Suppressor macrophage (primary cell): ENCODE measurements at places on chromosomes 12 and 14.

GRCh38 chr14:41498959-41499358, 107.7 kb upstream of the LRFN5 start:
- DNase-seq = no peak

- peak; percentile 12 for DNase-seq
Measured at GRCh38 chr12:11412731-11413130, 17.4 kb upstream of the PRB2 start.

- DNase-seq = no peak
Measured at GRCh38 chr12:123101526-123101925, 49.4 kb downstream of the PITPNM2 start.

DNA sequence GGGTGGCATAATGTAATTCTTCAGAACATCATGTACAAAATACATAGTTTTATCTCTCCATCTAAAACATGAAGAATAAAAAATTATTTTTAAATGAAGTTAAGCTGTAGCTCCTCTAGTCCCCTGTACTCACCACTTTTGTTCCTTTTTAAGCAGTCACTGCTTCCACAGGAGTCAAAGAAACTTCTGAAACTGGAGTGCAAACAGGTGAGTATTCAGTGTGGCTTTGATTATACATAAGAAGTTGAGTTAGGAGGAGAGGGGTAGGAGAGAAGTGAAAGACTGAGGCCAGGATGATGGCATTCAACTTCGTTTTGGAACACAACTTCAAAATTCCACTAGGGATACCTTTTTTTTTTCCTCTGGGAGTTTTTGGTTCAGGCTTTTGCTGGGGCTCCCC, 131.4 kb upstream of the CNTN1 start:
- no peak for DNase-seq

DNA sequence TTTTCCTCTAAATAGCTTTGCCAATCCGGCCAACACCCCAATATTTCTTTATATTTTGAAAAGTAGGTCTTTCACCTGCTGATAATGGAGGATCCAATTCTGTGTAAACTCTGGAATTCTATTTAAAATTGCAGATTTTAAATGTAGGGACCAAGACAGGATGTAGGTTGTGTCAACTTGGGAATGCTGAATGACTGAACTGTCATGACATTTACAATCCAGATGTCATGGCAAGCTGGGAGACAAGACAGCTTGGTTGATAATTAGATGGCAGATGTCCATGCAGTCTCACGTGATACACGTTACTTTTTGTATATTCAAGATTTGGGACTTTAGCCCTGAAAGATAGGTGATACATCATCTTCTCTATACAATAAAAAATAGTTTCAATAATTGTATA, 477.2 kb downstream of the DIO2 start:
- no peak for DNase-seq

GRCh38 chr14:21313512-21313911, 33.6 kb downstream of the RPGRIP1 start:
- DNase-seq = no peak

- DNase-seq = no peak
Measured at GRCh38 chr12:79559591-79559990, 131.2 kb downstream of the PAWR start.

DNA sequence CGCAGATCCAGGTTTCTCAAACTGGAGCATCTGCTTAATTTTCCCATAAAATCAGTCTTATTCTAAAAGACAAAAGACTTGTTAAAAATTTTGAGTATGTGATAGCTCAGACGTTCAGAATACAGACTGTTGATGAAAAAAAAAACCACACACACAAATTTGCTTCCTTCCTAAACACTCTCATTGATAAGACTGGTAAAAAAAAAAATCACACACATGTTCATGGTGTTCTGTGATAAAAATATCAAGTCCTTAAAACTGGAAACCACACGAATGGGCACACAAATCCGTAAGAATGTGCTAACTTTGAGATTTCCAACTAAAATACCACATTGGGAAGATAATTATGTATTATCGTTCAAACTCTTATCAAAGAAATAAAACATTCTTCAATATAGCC, 6.7 kb upstream of the ARID4A start:
- no peak for DNase-seq

- no peak for DNase-seq
Measured at GRCh38 chr12:105713606-105714305, 383.3 kb downstream of the C12orf75 start.

DNA sequence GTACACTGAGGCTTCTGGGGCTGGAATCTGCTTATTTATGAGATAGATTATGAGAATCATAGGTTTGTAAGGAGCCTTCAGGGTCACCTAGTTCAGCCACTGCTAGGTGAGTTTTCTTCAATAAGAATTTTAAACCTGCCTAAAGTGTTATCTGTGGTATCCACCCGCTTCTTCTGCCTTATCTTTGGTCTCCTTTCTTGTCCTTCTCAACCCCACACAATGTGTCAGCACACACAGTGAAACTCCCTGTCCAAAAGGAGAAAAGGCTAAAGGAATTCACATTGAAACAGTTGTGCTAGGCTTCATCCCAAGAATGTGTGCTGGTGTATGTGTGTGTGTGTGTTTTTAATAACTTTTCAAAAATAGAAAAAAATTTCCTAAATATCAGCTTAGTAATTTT, 259.3 kb upstream of the BTG1 start:
- DNase-seq = no peak

- no peak for DNase-seq
Measured at GRCh38 chr14:100733152-100733850, 6.6 kb downstream of the DLK1 start.

DNA sequence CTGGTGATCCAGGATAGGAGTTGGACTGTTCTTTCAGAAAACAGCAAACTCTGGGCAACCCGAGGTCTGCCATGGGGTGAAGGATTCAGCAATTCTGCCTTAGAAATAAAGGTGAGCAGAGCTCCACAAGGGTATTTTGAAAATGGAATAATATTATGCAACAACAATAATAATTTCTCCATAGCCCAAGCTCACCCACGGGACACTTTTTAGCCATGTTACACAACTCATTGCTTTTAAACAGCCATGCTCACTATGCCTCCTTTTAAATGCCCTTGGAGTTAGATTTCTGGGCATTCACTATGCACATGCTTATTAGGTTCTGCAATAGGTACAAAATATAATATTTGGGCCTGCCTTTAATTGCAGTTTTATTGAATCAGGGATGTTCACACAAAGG, 37.2 kb downstream of the SLC35F4 start:
- no peak for DNase-seq

DNA sequence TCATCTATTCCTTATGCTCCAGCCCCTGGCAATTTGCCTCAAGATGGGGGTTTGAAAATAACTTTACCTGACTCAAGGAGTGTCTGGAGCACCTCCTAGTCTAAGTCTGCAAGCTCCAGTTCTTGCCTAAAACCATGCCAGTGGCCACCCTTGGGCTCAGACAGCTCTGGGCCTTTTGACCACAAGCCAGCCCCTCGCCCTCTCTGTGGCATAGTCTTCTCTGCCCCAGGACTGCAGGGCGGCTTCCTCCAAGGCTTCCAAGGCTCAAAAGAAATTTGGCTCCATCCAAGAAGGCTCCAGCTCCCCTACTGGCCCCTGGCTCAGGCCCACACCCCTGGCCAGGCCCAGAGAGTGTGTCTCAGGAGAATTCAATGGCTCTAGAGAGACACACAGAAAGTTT, 14.8 kb downstream of the ACVRL1 start:
- DNase-seq = no peak

- no peak for DNase-seq
Measured at GRCh38 chr14:29354486-29354885, 573.2 kb downstream of the PRKD1 start.

GRCh38 chr12:57490126-57490525, 2.3 kb downstream of the MARS1 start:
- no peak for DNase-seq

DNA sequence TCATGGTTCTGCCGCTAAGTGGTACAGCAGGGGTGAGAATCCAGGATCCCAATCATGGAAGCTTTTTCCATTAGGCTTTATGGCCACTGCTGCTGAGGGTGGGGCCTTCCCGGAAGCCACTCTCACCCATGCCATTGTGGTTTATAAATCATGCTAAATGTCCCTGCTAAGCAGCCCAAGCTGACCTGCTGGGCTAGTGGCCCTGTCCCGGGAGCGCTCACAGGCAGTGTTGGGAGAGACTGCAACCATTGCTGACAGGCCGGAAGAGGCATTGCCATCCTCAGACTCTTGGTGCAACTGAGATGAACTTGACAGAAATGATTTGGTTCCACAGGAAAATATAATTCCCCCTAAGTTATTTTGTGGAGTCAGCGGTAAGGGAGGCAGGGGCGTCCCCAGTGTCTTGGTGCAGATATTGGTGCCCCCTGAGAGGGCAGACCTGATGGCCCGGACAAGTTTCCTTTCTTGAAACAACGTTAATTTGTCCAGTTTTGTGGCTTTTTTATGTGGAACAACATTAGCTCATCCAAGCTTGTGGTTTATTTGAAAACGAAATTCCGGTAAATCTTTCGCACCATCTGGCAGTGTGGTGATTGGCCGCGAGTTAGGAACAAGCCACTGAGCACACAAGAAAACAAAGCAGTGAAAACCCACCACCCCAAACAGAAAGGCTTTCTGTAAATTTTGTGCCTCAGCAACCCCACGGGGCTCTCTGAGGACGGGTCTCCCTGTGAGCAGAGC, 82.3 kb downstream of the SSPN start:
- no peak for DNase-seq

DNA sequence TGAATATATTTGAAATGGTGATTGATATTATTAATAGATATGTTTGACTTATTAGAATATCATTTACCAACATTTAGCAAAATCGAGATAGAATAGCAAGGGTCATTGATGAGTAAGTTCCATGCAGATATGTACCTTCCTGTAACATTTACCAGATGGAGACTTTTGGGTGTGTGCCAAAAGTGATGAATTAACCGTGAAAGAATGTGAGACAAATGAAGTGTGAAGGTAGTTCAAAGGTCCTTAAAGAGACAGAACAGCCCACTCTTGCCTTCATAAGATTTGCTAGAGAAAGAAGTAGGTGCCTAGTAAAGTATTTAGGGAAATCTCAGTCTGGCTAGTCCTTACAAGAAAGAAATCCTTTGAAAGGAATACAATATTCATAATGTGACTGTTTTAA, 45.5 kb downstream of the FGD4 start:
- DNase-seq = no peak

GRCh38 chr14:54498579-54498978, 9.8 kb upstream of the GMFB start:
- DNase-seq = no peak

- DNase-seq = peak; percentile 86
Measured at GRCh38 chr12:118357257-118358007, 15.3 kb downstream of the TAOK3 start.

DNA sequence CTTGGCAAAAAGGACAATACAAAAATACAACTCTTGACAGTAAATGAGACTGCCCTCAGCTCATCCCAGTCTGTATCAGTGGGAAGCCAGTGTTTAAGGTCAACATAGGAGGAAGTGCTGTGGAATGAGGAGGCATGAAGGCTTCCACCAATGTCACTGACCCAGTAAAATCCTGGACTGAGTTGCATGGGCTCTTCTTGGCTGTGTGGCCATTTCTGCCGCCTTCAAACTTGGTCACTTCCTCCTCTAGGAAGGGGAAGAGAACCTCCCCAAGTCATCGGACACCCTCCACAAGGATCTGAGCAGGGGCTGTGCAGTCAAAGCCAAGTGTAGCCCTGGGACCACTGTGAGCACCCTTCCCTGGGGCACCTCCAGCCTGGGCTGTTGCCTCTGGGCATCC, 11.9 kb downstream of the GPR68 start:
- peak; percentile 92 for DNase-seq

- DNase-seq = no peak
Measured at GRCh38 chr12:38056701-38057689, 259.6 kb upstream of the ALG10B start.

GRCh38 chr12:15558915-15559528, 230.2 kb downstream of the EPS8 start:
- DNase-seq = no peak

DNA sequence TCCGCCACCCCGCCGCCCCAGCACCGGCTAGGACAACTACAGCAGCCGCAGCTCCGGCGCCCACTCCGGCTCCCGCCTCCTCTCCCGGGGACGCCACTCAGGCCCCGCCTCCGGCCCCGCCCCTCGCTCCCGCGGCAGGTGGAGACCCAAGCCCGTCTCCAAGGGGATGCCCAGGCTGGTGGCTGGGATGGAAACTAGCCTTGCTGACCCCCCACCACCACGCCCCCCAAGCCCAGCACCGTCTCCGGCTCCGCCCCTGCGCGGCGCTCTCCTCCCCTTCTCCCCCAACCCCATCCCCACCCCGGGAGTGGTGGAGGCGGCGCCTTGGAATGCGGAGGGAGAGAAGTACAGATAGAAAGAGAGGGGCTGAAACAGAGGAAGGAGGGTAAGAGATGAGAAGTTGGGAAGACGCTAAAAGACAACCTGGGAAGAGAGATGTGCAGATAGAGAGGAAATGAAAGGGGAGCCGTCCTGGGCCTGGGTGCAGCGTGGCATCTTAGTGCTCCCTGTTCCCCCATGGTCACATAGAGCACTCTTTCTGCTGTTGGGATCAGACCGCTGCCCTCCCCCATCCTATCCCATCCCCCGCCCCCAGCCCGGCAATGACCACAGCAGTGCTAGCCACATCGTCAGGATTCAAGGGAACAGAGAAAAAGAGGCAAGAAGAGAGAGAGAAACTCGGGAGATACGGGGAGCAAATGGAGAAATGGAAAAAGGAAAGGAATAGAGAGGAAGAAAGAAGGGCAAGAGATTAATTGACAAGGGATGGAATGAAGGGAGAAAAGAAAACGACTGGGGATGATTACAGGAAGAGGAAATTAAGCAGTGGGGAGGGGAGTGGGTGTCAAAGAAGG, at the start of gene ITGA7:
TSS of gene ITGA7 (minus strand) at position 64 of the 854 bp plus-strand sequence. CDS start 222 bp downstream, outside the sequence.
- DNase-seq = peak; percentile 54

DNA sequence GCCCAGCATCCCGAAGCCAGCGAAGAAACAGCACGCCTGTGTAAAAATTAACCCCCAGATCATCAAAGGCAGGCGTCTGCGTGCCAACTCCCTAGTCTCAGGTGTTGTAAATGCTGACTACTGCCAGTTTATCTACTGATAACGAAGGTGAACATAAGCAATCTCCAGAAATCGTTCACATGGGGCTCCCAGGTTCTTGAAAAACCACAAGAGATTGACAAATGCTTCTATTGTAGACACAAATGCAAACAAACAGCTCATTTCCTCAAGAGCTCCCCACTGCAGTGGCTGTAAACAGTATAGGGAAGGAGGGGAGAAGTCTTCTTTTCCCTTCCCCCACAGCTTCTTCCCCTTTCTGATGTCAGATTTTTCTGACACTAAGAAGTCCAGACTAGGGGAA, 5.3 kb upstream of the PLEKHG3 start:
- peak; percentile 76 for DNase-seq

GRCh38 chr12:30694412-30695198, 1.1 kb downstream of the IPO8 start:
- peak; percentile 12 for DNase-seq
